ENCODE measurements at places on chromosomes 5 and 9.
A peak's percentile ranks its signal among the peaks of the same experiment; 100 is the strongest.

GRCh38 chr5:31404325-31404724 lies 127.6 kb downstream of the DROSHA start:
- DNase-seq: no peak

DNA sequence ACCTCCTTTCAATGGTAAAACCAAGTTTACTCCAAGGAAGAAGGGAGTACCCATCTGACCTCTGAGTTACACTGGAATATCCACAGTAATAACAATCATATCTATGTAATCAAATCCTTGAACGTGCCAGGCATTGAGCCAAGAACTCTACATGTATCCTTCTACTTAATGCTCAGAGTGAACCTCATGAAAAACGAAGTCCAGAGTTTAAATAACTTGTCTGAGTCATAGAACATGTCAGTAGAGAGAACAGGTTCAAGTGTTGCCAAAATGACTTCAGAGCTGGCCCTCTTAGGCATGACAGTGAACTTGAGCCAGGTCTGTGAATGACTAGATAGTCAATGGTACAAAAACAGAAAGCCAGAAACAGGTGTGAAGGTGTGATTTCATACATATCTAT lies 164.1 kb upstream of the ZNF618 start:
- no peak for DNase-seq

- DNase-seq: no peak
These were observed 43.1 kb upstream of the RXRA start for GRCh38 chr9:134283111-134283515.

- peak; percentile 34 for DNase-seq
These were observed 83.3 kb downstream of the SUSD1 start for GRCh38 chr9:112091810-112092209.

All from glutamatergic neuron (in vitro differentiated cells).